ENCODE measurements at places on chromosomes 1 and 21.

DNA sequence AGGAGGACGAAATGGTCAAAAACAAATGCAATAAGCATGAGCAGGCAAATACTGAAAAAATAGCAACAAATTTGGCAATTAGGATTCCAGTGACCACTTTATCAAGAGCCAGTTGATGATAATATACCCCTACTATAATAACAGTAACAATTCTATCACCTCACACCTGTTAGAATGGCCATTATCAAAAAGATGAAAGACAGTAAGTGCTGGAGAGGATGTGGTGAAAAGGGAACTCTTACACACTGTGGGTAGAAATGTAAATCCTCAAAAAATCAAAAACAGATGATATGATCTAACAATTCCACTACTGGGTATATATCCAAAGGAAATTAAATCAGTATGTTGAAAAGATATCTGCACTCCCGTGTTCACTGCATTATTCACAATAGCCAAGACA is 114.3 kb upstream of the GFI1 start:
- DNase-seq = no peak

- no peak for DNase-seq
These were observed 41.6 kb downstream of the AK4 start for GRCh38 chr1:65189576-65190115.

GRCh38 chr21:39263372-39263771 is 50.1 kb downstream of the BRWD1 start:
- no peak for DNase-seq

DNA sequence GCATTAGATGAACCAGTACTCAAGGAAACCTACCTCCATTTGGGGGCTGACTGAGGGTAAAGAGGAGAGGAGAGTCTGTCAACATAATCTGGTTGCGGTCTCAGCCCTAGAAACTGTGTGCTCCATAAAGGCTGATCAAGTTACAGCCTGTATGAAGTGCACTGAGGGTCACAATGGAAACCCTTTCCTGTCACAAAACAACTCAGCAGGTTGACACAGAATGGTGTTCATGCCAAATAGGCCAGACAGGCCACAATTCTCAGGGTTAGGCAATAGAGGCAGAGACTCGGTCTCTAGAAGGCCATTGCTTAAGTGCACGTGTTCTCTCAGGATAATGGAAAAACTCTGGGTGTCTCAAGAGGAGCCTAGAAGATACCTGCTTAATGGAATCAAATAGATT is 4.1 kb upstream of the ANKRD35 start:
- DNase-seq = no peak

GRCh38 chr1:67947114-67947513 is 103.3 kb downstream of the DIRAS3 start:
- DNase-seq = no peak

GRCh38 chr1:57046462-57046861 is 80.6 kb upstream of the C8B start:
- no peak for DNase-seq

- no peak for DNase-seq
These were observed 62.6 kb upstream of the CLDN14 start for GRCh38 chr21:36542312-36543101.

GRCh38 chr21:31987696-31988095 is 114.9 kb downstream of the HUNK start:
- no peak for DNase-seq

DNA sequence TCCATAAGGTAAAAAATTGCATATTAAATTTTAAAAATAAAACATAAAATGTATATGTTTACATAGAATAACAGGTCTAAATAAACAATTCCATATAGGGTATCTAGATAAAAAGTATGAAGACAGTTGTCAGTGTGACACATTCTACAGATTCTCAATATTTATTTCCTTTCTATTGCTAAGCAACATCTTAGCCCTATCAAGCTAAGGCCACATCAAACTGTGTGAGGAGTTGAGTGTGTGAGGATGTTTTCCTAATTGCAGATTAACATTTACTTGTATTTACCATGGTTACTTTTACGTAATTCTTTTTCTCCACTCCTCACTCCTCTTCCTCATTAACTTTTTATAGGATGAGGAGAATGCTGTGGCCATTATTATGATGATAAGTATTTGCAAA is 41.9 kb upstream of the MCOLN3 start:
- DNase-seq = no peak

- peak; percentile 73 for DNase-seq
These were observed 9.8 kb downstream of the RAP1GAP start for GRCh38 chr1:21659099-21659923.

DNA sequence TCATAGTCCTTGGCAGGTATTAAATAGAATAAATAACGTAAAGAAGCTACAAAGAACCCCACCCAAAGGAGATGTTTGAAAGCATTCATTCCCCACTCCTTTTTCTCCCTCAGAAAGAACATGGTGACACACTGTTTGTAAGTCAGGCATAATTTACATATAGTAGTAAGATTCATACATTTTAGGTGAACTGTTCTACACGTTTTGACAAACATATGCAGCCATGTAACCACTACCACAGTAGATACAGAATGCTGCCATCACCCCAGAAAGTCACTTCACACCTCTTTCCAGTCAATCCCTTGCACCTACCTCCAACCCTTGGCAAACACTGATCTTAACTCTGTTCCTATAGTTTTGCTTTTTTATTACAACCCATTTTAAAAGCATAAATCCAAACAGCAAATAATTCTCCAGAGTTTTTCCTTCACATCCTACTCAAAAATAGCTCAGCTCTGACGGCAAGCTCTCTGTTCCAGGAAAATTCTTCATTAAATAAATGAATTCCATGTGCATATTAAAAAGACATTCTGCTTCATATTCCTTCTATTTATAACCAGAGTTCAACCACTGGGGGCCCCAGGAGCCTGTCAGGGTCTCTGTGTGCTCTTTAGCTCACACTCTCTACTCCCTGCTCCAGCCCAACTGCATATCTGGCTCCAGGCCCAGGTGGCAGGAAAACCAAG is 258.8 kb downstream of the PLPP3 start:
- DNase-seq = no peak

- no peak for DNase-seq
These were observed 137.4 kb upstream of the USP25 start for GRCh38 chr21:15592271-15592860.

DNA sequence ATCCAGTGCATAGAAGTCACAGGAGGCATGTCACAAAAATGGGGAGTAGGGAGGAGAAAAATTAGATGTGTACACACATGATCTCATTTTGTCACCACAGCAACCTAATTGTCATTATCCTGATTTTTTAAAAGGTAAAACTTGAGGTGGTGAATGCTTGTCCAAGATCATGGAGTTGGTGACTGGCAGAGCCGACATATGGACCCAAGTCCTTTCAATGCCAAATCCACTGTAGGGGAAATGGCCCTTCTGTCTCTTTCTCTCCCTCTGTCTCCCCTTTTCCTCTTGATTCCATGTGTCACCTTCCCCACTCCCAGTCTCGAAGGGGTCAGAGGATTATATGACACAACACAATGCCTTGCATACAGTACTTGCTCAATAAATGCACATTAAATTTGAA is 65.7 kb upstream of the JUN start:
- no peak for DNase-seq

DNA sequence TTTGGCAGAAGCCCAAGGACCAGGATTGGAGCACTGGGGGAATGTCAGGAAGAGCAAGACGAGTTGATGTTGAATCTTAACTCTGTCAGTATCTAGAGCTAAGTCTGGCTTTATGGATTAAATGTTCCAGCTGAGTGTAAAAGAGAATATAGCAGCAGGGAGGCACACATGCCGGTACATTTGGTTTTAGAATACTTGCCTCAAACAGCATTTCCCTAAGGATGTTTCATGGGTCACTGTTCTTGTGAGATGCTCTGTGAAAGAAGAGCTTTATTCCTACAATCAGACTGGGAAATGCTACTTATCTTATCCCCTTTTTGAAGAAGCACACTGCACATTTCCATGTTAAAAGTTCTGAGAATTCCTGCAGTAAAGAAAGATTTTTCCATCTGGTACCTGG is 440.3 kb upstream of the B3GALT2 start:
- DNase-seq = no peak

All from T-helper 9 cell (primary cell).